ENCODE measurements at places on chromosomes 6 and 20.

DNA sequence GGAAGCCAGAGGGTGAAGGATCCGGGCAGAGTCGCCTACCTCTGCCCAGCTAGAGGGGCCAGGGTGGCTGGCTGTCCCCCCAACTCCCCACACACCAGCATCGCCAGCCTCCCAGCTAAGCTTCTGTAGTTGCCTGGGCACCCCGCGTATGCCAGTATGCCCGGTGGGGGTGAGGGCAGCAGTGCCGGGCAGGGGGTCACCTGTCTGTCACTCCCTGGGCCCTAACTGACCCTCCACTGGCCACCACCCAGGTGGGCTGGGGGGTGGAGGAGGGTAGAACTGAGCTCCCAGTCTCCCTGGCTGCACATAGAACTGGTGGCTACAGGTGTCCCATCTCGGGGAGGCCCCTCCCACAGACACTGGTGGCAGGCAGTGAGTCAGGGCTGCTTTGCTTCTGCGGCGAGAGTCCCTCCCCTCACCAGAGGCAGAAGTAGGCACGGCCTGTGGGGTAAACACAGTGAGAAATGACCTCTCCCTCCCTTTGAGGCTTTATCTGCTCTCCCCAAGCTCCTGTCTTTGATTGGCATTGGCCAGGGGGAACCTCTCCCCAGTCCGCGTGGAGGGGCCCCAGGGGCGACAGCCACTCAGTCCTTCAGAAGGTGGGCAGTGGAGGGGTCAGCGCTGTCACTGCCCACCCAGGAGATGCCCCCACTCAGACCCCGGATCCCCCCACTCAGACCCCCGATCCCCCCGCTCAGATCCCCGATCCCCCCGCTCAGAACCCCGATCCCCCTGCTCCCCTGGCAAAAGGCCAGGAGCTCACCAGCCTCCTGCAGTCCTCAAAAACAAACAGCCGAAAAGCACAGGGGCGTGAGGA, 2.5 kb downstream of the NTSR1 start:
- DNase-seq, result no peak

DNA sequence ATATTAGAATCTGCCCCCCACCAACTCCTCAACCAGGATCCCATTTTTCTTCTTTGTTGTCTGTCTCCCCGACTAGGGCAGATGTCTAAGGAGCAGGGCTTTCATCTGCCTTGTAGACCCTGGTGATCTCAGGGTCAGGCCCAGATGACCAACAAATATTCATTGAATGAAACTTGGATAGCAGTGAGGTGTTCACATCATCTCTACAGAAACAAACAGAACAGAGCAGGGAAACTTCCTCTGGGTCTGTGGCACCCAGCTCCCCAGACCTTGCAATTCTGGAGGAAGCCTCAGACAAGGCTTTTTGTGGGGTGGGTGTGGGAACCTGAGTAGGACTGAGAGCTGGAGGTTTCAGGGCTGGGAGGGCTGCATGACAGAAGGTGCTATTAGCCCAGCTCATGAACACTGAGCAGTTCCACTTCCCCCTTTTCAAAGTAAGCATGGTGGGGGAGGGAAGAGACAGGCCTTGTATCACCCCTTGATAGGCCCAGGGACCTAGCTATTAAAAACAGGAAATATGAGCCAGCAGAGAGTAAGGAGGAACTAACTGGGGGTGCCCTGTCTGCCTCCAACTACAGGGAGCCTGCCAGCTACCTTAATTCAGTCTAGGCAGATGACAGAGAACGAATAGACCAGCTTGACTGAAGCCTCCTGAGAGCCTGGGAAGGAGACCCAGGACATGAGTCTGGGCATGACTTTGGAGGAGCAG, 37.3 kb upstream of the TOP1 start:
- DNase-seq, result no peak

GRCh38 chr20:24696396-24696795, 227.0 kb downstream of the SYNDIG1 start:
- no peak for DNase-seq

GRCh38 chr20:24305371-24305770, 164.1 kb upstream of the SYNDIG1 start:
- DNase-seq, result no peak

GRCh38 chr6:31285486-31285885, 13.6 kb upstream of the HLA-C start:
- DNase-seq, result no peak

- DNase-seq, result no peak
These were observed 13.8 kb upstream of the GJE1 start for GRCh38 chr6:142118925-142119324.

- peak; percentile 71 for DNase-seq
These were observed 53.9 kb upstream of the TAGAP start for GRCh38 chr6:159098636-159099106.

GRCh38 chr6:20789162-20789561, 254.9 kb downstream of the CDKAL1 start:
- no peak for DNase-seq

DNA sequence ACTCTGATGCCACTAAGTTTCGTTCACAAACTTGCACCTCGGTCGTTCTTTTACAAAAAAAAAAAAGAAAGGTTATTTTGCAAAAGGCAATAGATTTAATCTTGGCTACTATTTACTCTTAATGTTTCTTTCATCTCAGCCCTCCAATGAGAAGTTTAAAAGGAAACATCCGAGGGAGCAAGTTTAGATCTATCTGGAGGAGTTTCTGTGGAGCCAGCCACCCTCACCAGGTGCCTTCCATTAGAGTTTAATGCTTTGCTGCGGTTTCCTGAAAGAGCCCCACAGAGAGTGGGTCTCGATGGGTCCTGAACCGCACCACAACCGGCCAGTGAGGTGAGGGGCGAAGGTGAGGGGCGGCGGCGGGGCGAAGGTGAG, 632 bp downstream of the PRKN start:
- DNase-seq, result no peak
